ENCODE measurements at places on chromosomes 3 and 15.

DNA sequence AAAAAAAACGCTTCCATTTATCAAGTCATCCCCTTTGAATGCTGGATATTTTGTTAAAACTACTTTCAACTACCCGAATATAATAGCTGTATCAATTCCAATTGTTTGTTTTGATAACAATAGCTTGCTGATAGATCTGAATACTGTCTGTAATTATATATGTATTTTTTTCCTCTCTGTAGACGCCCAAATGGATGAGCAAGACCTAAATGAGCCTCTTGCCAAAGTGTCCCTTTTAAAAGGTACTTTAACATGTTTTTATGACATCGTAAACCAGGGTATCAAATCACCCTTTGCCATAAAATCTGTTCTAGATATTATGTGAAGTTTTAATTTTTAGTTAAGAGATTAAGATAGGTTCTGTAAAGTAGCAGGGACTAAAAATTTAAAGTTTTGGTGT, 111.5 kb upstream of the FLNB start:
- no peak for DNase-seq

- DNase-seq = no peak
Measured at GRCh38 chr3:113194823-113195401, 16.4 kb upstream of the BOC start.

- DNase-seq = no peak
Measured at GRCh38 chr3:177538048-177538749, 340.9 kb upstream of the TBL1XR1 start.

GRCh38 chr3:89332386-89332785, 225.0 kb downstream of the EPHA3 start:
- no peak for DNase-seq
